ENCODE measurements at places on chromosomes 1 and 21.

DNA sequence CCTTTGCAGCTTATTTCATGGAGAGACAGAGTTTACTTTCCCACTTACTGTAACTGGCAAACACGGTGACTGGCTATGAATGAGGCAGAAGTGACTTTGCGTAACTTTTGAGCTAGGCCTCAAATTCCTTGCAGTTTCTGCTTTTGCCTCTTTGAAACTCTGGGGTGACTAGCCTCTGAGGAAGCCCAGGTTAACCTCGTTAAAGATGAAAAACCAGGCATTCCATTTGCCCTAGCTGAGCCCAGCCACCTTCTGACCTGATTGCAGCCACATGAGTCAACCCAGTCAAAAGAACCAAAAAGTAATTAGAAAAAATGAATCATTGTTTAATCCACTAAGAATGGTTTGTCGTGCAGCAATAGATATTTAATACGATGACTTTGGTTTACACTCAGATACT lies 20.4 kb downstream of the PRMT6 start:
- no peak for DNase-seq

- DNase-seq = no peak
Observed at GRCh38 chr1:157286646-157287420, 148.6 kb upstream of the ETV3 start.

DNA sequence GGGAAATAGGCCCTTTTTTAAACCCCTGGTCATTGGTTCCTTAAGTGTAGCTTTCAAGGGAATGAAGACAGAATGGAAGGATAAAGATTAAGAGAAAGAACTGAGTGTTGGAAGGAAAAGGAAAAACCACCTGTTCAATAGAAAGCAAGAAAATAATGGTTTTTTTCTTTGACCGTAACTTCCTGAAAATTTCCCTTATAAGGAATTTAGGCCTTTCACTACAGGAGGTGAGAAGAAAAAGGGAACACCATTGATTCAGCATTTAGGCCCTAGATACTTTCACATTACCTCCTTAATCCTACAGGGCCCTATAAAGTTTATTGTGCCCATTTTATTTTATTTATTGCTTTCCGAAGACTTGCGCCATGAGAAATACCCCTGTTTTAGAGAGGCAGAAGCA lies 18.9 kb downstream of the KPNA6 start:
- no peak for DNase-seq

DNA sequence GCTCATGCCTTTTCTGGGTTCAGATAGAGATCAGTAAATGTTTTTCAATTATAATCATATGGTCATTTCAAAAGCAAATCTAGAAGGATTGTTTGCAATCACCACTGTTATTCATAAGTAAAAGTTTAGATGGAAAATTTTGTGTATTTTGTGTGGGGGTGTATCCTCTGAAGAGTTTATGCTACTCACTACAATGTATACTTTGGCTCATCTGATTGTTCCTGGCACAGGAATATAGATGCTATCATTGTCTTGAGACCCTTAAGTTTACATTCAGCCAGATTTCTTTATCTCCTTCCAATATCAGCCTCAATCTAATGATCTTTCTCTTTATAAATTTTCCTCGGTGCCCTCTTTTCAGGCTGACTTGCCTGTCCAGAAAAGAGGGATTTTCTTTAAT lies 33.0 kb downstream of the ADAMTS1 start:
- no peak for DNase-seq

DNA sequence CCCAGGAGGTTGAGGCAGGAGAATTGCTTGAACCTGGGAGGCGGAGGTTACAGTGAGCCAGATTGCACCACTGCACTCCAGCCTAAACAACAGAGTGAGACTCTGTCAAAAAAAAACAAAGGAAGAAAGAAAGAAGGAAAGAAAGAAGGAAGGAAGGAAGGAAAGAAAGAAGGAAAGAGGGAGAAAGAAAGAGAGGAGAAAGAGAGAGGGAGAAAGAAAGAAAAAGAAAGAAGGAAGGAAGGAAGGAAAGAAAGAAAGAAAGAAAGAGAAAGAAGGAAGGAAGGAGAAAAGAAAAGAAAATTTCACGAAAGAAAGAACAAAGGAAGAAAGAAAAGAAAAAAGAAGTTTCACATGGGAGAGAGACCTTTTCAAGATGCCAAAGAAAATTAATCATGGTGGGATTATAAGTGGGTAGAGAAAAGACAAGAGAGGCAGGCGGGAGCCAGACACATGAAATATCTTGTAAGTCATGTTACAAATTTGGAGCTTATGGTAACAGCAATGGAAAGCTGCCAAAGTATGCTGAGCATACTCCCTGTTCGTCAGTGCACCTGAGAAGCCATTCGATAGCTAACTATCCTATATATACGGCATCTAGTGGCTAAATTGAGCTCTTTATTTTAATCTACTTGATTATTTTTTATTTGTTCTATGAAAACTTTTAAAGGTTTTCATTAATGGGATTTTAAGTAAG lies 41.3 kb upstream of the TNFSF4 start:
- no peak for DNase-seq

DNA sequence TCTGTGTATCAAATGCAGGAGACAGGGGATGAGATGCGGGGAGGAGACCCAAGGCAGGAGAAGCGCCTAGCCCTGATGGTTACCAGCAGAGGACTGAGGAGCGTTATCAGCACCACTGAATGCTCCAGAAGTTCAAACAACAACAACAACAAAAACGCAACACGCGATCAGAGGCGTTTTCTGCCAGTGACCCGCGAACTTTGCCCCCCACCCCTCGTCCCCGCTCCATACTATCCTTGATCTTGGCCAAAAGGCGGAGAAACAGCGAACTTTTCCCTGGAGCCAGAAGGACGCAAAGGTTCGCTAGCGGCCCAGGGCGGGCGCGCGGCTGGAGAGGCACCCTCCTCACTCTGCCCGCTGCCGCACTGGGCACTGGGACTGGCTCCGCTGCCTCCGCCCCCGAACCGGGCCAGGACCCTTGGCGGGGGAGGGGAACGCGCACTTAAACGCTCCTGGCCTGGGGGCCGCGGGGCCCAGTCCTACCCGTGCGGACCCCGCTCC lies 699 bp downstream of the ECHDC2 start:
- no peak for DNase-seq

DNA sequence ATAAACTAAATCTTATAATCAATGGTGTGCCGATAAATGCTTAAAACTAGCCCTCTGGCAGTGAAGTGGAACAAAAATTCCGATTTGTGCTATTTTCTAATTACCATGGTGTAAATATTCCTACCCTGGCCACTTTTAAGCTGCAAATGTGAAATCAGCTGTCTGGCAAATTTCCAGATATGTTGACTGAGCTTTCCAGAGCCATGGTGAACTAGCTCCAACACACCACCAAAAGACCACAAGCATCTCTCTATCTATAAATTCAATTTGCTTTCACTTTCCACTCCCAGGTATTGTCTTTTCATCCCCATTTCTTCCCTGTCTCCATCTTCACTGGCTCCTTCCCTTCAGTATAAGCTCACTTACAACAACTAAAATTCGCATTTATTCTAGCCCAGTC lies 152.3 kb upstream of the RGS18 start:
- DNase-seq = no peak

Measured in CD8-positive, alpha-beta T cell (primary cell).